ENCODE measurements at places on chromosomes 2 and 18. TPM values are rescaled to one million over a fixed set of nuclear protein-coding genes. Genes with fewer than 3 reads are reported as not detected.

- no peak for DNase-seq
Observed at GRCh38 chr2:122329278-122329677, 573.8 kb downstream of the TSN start.

GRCh38 chr2:105243961-105244360 is 2.4 kb downstream of the GPR45 start:
- DNase-seq: no peak

DNA sequence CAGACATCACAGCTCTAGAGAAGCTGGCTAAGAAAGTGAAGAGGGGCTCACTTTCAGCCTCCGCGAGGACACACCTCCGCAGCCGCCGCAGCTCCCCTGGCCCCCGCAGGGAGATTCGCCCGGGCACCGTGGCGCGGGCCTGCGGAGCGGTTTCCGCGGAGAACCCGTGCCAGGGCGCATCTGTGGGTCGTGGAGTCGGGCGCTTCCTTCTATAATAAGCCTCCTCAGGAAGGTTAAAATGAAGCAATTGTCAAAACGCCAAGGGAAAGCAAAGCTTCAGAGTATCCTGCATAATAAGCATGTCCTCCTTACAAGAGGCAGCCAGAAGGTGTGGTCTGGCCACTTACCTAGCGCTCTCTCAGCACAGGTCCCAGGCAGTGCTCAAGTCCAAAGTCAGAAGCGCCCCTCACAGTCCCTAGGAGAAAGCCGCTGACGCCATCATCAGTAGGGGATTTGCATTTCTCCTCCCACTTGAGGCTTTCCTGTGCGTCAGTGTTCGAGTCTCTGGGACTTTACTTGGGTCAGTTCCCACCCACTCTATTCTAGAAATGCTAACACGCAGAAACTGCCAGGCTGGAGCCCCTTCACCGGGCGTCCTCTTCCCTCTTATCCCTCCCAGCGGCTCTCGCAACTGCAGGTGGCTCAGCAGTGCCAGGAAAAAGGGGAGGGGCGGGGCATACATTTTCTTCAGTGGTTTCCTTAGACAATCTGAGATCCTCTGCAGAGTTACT is at the start of gene STAT4:
Gene STAT4 (minus strand): TSS at position 395 of the 731 bp plus-strand sequence. CDS start 2,791 bp downstream, outside the sequence.
- no peak for DNase-seq

- no peak for DNase-seq
Observed at GRCh38 chr2:48938231-48938630, 182.7 kb upstream of the LHCGR start.

GRCh38 chr2:8209494-8209893 is 472.4 kb upstream of the ID2 start:
- DNase-seq: no peak

GRCh38 chr2:218998414-218999002 is 5.3 kb upstream of the CRYBA2 start:
- DNase-seq: no peak

GRCh38 chr2:127664065-127664894 is 11.1 kb downstream of the LIMS2 start:
- no peak for DNase-seq

DNA sequence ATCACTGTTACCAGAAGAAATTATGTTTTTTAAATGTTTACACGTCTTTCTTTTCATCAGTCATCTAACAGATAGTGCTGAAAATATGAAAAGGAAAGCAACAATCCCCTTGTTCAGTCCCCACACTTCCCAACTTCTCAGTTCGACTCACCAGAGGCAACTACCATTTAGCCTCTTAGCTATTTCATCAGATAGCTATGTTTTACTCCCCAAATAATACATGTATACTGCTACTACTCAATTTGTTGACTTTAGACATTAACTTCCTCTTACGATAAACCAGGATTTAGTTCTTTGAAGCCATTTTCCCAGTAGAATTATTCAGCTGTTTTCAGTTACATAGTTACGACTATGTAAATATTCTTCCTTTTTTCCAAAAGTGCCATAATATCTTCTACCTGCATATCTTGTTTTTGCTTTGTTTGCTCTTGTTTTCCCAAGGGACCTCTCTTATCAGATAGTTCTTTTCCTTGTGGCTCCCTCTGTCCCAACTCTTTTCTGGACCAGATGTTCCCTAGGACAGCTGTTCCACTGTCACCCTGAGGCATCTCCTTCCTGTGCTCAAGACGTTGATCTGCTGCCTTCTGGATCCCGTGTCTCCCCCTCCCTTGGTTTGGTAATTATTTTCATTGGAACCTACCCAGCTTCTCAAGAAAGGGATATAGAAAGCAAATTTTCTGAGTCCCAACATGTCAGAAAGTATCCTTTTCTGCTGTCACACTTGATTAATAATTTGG is 289.3 kb upstream of the TANK start:
- DNase-seq: no peak

DNA sequence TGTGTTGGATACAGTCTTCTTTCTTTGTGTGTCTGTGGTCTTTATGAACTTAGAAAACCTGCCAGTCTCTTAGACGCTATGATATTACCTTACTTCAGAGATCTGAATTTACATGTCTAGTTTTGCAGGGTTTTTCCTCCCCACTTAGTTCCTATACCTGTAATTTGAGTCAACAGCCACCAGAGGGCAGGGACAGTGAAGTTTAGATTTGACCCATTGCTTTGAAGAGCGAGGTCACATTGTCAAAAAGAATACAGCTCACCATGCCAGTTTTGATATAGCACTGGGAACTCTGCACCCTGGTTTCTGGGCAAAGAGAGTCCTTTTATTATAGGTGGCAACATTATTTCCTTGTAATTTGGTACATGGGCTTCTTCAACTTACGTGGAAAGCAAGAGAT is 102.3 kb downstream of the MAPK4 start:
- no peak for DNase-seq

GRCh38 chr18:47313901-47314300 is 62.4 kb upstream of the SKOR2 start:
- no peak for DNase-seq

DNA sequence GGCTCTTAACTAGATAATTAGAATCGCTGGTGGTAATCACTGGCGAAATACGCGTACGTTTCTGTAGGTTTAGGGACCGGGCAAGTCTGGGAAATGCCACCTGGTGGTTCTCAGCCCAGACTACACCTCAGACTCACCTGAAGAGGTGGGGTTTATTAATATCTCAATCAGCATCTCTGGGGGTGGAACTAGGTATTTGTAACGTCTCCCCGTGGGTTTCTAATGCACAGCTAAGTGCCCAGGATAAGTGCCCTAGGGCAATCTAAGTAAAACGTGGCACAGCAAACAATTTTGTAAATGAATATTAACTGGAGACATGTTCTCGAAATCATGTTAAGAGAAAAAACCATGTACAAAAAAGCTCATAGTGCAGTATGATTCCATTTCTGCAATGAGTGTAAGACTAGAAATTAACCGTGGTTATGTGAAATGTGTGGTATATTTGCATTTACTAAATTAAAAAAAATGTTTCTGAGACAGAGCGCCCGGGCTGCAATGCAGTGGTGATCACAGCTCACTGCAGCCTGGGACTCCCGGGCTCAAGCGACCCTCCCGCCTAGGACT is 760 bp upstream of the CNOT11 start:
- DNase-seq: no peak

GRCh38 chr2:173734797-173735196 is 230.4 kb downstream of the SP3 start:
- no peak for DNase-seq

GRCh38 chr18:26317398-26317797 is 91.2 kb downstream of the TAF4B start:
- DNase-seq: no peak

DNA sequence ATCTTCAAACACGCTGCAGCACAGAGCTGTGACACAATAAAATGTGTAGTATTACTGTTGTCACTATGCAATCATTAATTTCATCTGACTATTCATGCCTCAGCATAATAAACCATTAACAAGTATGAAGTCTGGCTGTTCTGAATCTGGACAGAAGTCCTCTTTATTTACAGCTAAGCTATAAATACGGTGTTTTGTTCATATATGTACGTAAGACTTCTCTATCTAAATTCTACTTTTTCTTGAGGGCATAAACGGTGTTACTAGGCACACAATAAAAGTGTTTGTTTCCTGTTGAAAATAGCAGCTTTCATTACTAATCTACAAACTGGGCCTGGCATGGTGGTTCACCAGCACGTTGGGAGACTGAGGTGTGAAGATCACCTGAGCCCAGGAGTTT is 443.8 kb downstream of the NCKAP5 start:
- DNase-seq: no peak

DNA sequence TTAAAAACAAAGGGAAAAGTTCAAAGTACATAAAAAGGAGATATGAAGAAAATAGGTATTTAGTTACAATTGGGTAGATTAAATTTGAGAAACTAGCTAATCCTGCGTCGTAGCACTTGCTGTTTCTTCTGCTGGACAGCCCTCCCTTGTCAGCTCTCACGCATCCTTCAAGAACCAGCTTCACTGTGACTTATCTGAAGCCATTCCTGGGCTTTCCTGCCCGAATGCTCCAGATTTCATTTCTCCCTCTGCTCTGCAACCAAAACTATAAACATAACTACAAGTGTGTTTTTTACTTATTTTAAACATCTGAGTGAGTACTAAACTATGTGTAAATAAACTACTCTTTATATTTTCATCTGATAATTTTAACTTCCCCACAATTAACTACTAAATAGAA is 149.2 kb downstream of the MTCL1 start:
- DNase-seq: no peak

Gene ATP5MC3
- total RNA-seq: 287 TPM

Gene KRTCAP3
- 1.9 TPM for total RNA-seq

Gene ITPRIPL1
- 12.2 TPM for total RNA-seq

Gene SLC8A1
- 0.59 TPM for total RNA-seq

All from Panc1 (cell line).